ENCODE measurements at places on chromosomes 13 and 19.

GRCh38 chr13:105518086-105518485, 1017.4 kb downstream of the EFNB2 start:
- DNase-seq: no peak

DNA sequence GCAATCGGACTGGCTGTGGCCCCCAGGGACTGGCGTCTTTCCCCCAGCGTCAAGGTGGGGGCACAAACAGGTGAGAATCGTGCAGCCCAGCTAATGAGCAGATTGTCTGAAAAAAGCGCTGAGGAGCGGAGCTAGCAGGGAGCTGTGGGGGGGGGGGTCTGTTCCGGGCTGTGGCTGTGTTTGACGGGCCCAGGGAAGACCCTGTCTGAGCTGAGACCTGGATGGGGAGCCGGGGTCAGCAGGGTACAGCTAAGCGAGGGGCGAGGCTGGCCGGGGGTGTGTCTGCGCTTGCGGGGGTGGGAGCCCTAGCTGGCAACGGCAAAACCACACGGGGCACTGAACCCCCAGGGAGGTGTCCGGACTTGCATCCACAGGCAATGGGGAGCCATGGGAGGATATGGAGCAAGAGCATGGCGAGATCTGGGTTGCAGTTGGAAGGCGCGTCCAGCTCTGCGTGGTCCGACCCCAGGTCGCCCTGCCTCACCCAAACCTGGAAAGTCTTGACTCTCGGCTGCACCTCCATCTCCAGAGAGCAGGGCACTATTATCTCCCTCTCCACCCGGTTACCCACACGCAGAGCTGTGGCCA, 4.6 kb downstream of the LINGO3 start:
- no peak for DNase-seq

- peak; percentile 56 for DNase-seq
Observed at GRCh38 chr19:47305309-47305751, 4.3 kb upstream of the C5AR1 start.

DNA sequence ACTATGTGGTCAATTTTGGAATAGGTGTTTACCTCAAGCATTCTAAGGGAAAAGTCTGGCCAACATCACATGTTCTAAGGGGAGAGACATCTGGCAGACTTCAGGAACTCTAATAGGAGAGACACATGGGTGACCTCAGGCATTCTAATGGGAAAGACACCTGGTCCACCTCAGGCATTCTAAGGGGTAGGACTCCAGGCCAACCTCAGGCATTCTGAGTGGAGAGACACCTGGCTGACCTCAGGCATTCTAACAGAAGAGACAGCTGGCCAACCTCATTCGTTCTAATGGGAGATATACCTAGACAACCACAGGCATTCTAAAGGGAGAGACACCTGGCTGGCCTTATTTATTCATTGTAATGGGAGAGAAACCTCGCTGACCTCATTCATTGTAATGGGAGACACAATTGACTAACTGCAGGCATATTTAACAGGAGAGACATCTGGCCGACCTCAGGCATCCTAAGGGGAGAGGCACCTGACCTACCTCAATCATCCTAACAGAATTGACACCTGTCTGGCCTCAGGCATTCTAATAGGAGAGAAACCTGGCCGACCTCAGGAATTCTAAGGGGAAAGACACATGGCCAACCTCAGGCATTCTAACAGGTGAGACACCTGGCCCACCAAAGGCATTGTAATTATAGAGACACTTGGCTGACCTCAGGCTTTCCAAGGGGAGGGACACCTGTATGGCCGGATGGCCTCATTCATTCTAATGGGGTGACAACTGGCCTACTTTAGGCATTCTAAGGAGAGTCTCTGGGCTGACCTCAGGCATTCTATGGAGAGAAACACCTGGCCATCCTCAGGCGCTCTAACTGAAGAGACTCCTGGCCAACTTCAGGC, 1346.8 kb downstream of the UQCRFS1 start:
- no peak for DNase-seq

GRCh38 chr13:45073809-45074208, 46.5 kb upstream of the GTF2F2 start:
- DNase-seq: no peak

DNA sequence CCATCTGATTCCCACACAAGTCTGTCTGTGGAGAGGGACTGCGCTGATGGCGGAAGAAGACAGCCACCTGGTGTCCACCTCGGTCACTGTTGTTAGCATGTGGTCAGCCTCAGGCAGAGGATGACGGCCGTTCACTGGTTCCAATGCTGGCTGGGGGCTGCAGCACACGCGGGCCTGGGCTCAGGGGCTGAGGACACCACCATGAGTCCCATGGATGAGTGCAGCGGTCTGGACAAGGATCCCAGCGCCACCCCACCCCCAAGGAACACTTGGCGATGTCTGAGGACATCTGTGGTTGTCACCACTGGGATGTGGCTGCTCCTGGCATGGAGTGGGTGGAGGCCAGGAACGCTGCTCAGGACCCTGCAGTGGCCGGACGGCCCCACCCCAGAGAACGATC, 10.9 kb downstream of the DPP9 start:
- DNase-seq: peak; percentile 54

- no peak for DNase-seq
Observed at GRCh38 chr19:39223703-39224279, 19.7 kb upstream of the SYCN start.

- DNase-seq: no peak
Observed at GRCh38 chr19:35404879-35405622, 34.2 kb downstream of the GPR42 start.

- DNase-seq: peak; percentile 57
Observed at GRCh38 chr13:45464141-45464686, 525 bp upstream of the COG3 start.

- DNase-seq: no peak
Observed at GRCh38 chr19:23956051-23956450, 41.4 kb downstream of the ZNF726 start.

DNA sequence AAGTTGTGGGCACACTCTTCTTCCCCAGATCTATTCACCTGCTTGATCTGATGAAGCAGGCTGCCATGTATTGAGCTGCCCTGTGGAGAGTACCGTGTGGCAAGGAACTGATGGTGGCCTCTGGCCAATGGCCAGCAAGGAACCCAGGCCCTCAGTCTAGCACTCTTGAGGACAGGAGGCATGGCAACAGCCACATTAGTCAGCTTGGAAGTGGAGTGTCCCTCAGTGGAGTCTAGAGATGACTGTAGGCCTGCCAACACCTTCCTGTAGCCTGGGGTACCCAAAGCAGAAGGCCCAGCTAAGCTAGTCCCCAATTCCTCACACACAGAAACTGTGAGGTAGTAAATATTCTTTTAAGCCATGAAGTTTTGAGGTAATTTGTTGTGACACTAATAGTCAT, 412.5 kb downstream of the DACH1 start:
- no peak for DNase-seq

DNA sequence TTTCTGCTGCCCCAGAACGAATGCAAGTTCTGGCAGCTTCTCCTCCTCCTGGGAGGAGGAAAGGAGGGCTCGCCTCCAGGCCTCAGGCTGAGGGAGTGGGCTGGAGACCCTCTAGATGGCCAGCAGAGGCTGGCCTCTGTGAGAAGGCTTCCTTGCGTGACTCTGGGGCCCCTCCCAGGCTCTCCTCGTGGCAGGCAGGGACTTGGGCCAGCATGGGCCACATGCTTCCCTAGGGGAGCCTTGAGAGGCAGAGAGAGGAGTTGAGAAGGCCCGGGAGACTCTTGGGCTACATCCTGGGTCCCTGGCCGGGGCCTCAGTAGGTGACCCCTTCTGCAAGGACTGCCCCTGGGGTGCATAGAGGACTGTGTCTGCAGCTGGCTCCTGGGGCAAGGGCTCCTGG, 25.9 kb downstream of the LYL1 start:
- no peak for DNase-seq

- DNase-seq: peak; percentile 29
Observed at GRCh38 chr13:51895906-51896888, 34.4 kb downstream of the CCDC70 start.

DNA sequence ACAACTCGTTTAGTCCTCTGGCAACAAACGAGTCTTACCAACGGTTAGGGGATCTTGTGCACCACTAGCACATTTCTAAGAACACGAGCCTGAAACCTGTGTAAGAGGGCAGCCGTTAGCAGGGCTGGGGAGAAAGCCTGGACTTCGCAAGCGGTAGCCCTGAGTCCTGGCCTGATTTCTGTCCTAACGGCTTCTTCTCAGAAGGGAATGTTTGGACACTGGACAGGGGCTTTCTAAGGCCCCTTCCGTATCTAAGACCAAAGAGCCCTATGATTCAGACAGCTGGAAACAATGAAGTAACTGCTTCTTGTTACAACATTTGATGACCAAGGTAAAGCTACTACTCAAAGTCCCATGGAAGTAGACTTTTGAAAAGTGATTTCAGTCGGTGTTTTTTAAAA, 2.2 kb downstream of the ANKRD10 start:
- no peak for DNase-seq

DNA sequence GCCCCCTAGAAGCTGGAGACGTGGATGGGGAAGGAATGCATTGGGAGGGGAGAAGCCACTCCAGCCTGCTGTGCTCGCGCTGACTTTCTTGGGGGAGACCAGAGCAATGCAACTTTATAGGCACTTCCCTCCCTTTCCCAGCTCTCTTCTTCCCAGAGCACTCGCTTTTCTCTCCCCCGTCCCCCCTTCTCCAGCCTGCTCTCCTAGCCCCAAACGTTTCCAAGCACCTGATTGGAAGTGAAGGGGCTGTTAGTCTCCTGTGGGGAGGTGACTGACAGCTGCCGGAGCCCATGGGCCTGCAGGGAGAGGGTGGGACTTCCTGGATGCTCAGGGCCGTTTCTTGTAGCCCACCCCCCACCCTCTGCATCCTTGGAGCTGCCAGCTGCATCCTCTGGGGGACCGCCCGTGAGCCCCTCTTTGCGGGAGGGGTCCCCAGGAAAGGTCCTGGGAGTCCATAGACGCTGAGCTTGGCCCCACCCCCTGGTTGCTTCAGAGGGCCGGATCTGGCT, 2.5 kb downstream of the HDGFL2 start:
- peak; percentile 49 for DNase-seq

- DNase-seq: no peak
Observed at GRCh38 chr13:24267274-24267673, 42.1 kb upstream of the C1QTNF9 start.

DNA sequence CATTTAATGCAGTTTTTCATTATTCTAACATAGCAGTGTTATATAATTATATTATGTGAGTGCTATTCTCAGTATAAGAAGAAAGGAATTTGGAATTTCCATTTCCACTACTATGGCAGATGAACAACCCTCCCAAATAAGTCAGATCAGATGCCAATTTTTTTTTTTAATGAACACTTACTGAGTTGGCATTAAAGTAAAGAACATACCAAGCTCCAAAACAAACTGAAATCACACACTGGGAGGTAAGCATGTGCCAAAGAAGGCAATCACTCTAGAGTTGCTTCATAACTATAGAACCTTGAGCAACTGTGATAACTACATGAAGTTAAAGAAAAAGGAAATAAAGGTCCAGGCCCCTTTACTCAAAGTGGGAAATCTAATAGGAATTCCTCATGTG, 90.3 kb downstream of the RNF17 start:
- DNase-seq: no peak

GRCh38 chr13:113980489-113981064, 6.7 kb upstream of the C13orf46 start:
- peak; percentile 24 for DNase-seq

DNA sequence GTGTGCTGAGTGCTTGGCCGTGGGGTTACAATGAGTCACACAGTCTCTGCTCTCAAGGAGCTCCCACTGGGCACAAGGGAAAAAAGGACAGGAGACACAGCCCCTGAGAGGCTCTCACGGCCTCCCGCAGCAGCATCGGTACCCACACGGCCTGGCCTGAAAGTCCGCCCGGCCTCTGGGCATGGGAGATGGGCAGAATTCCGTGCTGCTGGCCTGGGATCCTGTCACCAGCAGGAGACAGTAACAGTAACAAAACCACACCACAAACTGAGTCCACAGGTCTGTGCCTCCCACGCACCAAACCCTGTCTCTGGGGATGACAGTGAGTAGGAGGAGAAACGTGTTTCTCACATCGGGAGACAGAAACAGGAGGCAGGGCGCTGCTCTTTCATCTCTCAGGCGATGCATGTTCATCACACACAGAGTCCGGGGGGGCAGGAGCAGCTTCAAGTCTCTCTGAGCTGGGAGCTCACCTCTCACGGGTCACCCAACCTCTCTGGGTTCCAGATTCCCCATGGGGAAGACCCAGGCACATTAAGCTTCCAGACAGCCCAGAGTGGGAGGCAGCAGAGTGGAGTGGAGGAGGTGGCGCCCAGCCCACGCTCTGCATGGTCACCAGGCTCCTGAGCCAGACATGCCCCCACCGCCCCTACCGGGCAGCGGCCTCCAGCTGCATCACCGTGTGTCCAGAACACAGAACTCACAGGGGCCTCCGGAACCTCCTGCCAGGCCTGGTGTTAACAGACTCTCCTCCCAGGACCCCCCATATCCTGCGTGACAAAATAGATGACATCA, 124.7 kb upstream of the VSTM2B start:
- DNase-seq: no peak

GRCh38 chr19:29170554-29170953, 42.4 kb downstream of the UQCRFS1 start:
- no peak for DNase-seq

DNA sequence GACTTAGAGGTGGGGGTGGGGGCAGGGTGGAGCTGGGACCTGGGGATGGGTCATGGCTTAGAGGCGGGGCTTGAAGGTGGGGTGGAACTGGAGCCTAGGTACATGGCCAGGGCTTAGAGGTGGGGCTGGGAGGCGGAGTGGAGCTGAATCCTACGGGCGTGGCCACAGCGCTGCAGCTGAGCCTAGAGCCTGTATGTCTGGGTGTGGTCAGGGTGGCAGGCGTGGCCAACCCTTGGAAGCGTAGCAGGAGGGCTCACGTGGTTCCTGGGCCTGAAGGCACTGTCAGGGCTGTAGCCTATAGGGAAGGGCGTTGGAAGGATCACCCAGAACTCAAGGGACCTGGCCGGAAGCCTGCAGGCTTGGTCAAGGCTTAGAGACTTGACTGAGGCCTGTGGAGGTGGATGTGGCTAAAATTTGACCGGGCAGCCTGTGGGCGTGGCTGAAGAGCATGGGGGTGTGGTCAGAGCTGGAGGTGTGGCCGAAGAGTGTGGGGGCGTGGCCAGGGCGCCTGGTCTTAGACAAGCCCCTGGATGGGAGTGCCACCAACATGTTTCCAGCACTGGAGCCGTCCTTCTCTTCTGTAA, 24.3 kb downstream of the COLGALT1 start:
- DNase-seq: peak; percentile 87

DNA sequence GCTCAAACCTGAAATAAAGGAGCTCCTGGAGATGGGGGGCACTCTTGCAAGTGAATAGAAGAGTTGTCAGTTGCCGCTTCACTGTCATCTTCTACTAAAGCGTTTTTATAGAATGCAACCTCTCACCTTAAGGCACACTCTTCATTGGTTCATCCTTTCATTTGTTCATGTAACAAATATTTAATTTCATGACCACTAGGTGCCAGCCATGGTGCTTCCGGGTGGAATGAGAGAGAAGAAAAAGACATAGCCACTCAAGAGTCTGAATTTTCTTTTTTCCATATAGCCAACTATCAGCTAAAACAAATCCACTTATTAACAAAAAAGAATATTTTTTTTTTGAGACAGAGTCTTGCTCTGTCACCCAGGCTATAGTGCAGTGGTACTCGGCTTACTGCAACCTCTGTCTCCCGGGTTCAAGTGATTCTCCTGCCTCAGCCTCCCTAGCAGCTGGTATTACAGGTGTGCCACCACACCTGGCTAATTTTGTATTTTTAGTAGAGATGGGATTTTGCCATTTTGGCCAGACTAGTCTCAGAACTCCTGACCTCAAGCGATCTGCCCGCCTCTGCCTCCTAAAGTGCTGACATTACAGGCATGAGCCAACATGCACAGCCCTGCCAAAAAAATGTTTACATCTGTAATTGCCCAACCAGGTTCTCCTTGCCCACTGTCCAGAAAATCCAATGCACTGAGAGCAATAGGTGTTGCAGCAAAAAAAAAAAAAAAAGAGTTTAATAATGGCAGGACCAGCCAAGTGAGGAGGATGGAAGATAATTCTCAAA, 22.1 kb upstream of the SACS start:
- no peak for DNase-seq
